Activated CD8-positive, alpha-beta memory T cell treated with anti-CD3 and anti-CD28 coated beads for 1 hour (primary cell): ENCODE measurements at places on chromosomes 13 and 19.

DNA sequence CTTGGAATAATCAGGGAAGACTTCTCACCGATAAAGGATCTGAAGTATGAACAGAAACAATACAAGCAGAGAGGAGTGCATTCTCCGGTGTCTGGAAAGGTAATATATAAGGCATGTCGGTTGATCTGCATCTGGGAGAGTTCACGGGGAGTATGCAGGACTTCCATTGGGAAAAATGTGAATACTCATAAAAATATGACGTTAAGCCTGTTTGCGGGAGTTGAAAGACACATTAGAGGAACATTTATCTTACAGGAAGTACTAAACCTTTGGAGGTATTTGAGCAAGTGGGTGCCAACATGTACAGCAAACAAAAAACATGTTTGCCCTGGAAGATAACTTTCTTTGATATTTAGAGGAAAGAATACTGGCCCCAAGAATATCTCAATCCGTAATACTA is 286.8 kb downstream of the SLITRK6 start:
- DNase-seq = no peak

DNA sequence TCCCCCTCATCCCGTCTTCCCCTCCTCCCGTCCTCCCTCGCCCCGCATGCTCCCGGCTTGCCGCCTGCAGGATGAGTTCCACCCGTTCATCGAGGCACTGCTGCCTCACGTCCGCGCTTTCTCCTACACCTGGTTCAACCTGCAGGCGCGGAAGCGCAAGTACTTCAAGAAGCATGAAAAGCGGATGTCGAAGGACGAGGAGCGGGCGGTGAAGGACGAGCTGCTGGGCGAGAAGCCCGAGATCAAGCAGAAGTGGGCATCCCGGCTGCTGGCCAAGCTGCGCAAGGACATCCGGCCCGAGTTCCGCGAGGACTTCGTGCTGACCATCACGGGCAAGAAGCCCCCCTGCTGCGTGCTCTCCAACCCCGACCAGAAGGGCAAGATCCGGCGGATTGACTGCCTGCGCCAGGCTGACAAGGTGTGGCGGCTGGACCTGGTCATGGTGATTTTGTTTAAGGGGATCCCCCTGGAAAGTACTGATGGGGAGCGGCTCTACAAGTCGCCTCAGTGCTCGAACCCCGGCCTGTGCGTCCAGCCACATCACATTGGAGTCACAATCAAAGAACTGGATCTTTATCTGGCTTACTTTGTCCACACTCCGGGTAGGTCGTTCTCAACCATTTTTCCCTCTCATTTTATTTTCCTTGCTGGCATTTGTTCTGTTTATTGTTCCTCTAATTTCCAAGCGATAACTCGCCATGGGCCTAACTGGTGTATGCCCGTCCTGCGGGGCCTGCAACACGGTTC is 29.8 kb downstream of the NFIX start:
- DNase-seq = no peak

DNA sequence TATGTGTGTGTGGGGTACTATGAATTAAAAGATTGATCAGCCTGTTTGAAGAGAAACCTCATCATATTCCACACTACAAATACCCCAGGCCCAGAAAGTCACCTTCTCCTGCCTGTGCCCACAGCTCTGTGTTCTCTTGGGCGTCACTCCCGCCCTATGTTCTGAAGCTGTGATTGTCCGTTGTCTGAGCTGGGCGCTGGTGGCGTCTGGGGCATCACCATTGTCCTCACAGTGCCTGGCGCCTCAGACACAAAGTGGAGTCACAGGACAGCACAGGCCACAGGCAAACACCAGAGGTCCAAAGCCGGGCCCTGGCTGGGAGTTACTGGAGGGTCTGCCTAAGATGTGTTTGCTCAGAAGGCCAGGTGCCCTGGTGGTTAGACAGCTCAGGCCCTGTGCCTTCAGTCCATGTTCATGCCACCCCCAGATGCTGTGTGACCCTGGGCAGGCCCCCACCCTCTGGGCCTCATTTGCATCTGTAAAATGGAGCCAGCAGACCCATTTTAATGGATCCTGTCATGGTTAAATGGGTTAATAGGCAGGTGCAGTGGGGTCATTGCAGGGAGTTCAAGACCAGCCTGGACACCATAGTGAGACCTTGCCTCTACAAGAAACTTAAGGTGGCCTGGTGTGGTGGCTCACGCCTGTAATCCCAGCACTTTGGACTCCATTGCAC is 34.5 kb downstream of the DNM2 start:
- no peak for DNase-seq

- DNase-seq = no peak
Measured at GRCh38 chr13:79225487-79226232, 180.4 kb downstream of the RBM26 start.

GRCh38 chr13:44903574-44903985 is 85.7 kb downstream of the NUFIP1 start:
- no peak for DNase-seq

DNA sequence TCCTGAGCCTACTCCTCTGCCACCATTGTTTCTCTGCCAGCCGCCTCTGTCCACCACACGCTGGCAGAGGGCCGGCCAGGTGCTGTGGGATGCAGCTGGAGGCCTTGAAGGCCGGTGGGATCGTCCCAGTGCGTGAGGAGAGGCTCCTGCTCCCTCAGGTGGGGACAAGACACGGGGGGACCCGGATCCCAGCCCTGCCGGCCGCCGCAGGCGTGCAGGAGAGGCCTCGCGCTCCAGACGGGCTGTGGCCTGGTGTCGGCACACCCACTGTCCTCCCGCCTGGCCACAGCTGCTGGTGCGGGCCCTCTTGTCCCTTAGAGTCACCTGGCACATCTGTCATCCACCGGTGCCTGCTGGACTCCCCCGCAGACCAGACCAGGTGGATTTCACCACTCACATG is 18.1 kb upstream of the GNA15 start:
- no peak for DNase-seq

DNA sequence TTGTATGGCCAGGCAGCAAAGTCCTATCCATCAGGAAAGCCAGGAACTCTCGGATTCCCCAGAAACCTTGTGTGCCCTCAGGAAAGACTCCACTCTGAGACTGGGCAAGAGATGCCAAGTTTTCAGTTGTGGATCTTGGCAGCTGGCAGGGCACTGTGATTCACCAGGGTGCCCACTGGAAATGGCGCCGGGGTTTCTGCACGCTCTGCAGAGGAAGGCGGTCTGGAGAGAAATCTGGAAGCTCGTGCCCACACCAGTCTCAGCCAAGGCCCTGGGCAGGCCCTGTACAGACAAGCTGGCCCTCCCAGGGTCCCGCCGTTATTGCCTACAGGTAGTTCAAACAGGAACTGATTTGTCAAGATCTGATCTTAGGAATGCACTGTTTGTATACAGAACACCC is 4.9 kb downstream of the NAPA start:
- no peak for DNase-seq

- DNase-seq = no peak
Measured at GRCh38 chr13:33204130-33204927, 81.2 kb downstream of the STARD13 start.

DNA sequence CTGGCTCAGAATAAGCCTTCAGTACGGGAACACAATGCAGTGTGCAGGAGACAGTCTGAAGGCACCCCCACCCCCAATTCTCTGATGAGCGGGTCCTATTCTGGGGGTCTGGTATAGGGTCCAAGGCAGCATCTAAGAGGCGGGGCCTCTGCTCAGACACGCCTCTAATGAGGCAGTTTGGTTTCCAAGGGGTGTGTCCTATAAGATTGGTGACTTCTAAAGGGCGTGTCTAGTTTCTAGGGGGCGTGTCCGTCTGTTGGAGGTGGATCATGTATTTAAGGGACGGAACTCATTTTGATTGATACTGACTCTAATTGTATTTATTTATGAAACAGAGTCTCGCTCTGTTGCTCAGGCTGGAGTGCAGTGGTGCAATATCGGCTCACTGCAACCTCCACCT is 8.7 kb downstream of the FIZ1 start:
- no peak for DNase-seq

DNA sequence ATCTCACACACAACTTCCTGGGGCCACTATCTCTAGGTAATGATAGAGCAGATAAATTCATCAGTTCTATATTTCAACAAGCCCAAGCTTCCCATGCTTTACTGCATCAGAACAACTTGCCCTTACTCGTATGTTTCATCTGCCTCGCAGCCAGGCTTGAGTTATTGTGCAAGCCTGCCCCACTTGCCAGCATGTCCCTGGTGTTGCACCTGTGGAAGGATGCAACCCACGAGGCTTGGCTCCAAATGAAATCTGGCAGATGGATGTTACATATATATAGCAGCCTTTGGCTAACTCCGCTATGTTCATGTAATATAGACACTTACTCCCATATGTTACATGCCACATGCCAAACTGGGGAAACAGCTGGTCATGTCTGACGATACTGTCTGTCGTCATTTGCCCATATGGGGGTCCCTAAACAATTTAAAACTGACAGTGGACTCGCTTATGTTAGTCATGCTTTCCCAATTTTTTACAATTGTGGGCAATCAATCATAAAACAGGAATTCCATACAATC is 6.2 kb downstream of the ERVK3-1 start:
- no peak for DNase-seq

DNA sequence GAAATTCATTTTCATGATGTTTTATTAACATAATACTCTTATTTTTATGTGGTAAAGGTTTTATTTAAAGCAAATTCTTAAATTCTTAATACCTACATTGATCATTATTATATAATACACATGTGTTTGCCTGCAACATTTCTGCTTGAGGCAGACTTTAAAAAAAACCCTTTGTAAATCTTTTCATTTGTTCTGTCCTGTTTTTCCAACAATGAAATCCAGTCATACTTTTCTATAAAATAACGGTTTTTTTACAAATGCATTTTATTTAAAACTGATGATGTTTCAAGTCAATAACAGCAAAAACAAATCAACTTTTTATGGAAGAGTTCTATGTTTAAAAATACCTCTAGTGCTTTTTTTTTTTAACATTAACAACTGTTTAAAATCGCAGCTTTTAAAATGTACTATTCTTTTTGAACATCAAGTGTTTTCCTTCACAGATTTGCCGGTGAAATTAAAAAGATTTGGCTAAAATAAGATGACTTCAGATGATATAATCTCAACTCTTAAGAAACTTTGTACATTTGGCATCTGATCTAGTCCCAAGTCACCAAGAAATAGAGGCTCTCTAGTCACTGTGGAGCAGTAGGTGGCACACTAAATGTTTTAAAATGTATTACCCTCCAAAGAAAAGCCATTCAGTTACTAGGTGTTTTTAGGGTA is 5.1 kb downstream of the POU4F1 start:
- DNase-seq = no peak
